T-helper 17 cell (primary cell): ENCODE measurements at places on chromosomes 16 and 17. TPM values are rescaled to one million over a fixed set of nuclear protein-coding genes. Genes with fewer than 3 reads are reported as not detected.

DNA sequence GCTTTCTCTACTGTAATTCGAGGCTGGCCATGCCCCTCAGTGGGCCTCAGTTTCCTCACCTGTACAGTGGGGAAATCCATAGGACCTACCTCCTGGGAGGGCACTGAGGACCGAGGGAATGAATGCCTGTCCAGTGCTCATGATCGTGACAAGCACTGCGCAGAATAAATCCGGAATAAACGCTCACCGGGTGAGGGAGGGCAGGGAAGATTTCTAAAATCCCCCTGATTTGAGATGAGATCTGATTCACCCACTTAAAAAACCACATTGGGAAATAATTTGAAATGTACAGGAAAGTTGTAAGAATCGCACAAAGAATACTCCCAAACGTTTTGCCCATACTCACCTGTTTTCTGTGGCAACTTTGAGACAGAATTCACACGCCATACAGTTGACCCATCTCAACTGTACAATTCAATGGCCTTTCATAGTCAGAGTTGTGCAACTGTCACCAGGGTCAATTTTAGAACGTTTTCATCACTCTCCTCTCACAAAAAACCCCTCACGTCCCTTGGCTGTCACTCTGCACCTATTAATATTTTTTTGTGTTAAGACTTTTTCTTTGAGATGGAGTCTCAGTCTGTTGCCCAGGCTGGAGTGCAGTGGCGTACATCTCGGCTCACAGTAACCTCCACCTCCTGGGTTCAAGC, 49.8 kb downstream of the IRF8 start:
- peaks cover 20% of the 10 kb centered on the region for H3K4me1 ChIP-seq
- peaks cover 2% of the 10 kb centered on the region for H3K36me3 ChIP-seq
- DNase-seq, result no peak
- peak overlapping the region; percentile 79 for H3K27ac ChIP-seq
- peak overlapping the region; percentile 92 for H3K4me3 ChIP-seq

- H3K27ac ChIP-seq, result no peak overlapping the region
- peaks cover 15% of the 10 kb centered on the region for H3K4me1 ChIP-seq
- H3K36me3 ChIP-seq, result peaks cover 4% of the 10 kb centered on the region
- peaks cover 59% of the 10 kb centered on the region for H3K27me3 ChIP-seq
- DNase-seq, result no peak
Measured at GRCh38 chr17:44966348-44967025, 1.6 kb downstream of the C1QL1 start.

GRCh38 chr17:44547625-44548267, 9.5 kb upstream of the FZD2 start:
- H3K4me1 ChIP-seq, result no peaks in the 10 kb centered on the region
- no peak for DNase-seq
- H3K27ac ChIP-seq, result no peak overlapping the region
- no peak overlapping the region for H3K4me3 ChIP-seq
- H3K36me3 ChIP-seq, result peaks cover 6% of the 10 kb centered on the region

DNA sequence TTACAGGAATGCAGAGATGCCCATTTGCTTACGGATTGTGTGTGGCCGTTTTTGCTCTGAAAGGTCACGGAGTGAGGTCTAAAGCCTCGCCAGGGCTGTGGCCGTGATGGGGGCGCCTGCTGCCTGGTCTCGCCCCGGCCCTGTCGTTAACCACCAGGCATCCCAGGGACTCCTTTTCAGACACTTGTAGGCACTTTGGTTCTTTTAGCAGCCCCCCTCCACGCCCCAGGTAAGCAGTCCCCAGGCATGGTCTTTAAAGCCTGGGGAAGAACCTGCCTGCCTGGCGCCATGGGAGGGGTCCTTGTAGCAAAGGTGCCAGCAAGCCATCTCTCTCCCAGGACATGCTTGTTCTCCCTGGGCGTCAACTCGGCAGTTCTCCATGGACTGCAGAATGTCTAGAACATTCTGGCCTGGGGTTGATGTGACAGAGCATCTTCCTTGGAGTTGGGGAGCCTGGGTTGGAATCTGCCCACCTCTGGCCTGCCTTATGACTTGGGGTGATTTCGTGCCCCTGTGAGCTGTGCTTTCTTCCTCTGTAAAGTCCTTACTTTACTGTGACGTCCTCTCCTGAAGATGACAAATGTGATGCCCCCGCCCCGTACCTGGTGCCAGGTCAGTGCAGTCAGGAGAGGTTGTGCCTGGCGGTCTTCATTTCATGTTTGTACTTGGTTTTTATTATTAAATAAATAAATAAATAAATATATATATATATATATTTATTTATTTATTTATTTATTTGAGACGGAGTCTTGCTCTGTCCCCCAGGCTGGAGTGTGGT, 5.4 kb downstream of the KCTD5 start:
- H3K4me1 ChIP-seq, result peaks cover 10% of the 10 kb centered on the region
- H3K27ac ChIP-seq, result peak overlapping the region; percentile 86
- DNase-seq, result no peak
- H3K27me3 ChIP-seq, result no peaks in the 10 kb centered on the region
- peak overlapping the region; percentile 77 for H3K4me3 ChIP-seq

DNA sequence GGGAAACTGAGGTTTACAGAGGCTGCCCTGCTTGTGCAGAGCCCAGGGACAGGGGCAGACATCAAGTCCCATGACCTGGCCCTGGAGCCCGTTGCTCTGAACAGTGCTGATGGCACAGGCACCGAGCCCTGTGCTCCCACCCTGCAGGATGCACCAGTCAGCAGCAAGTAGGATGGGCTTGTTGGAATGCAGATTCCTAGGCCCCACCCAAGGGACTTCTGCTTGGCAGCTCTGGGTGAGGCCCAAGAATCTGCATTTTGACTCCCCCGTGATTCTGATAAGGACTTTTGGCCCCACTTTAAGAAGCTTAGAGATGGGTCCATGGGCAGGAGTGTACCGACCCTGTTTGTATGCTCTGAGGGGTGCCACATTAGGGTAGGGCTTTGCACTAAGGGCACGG, 23.3 kb downstream of the LASP1 start:
- no peaks in the 10 kb centered on the region for H3K36me3 ChIP-seq

DNA sequence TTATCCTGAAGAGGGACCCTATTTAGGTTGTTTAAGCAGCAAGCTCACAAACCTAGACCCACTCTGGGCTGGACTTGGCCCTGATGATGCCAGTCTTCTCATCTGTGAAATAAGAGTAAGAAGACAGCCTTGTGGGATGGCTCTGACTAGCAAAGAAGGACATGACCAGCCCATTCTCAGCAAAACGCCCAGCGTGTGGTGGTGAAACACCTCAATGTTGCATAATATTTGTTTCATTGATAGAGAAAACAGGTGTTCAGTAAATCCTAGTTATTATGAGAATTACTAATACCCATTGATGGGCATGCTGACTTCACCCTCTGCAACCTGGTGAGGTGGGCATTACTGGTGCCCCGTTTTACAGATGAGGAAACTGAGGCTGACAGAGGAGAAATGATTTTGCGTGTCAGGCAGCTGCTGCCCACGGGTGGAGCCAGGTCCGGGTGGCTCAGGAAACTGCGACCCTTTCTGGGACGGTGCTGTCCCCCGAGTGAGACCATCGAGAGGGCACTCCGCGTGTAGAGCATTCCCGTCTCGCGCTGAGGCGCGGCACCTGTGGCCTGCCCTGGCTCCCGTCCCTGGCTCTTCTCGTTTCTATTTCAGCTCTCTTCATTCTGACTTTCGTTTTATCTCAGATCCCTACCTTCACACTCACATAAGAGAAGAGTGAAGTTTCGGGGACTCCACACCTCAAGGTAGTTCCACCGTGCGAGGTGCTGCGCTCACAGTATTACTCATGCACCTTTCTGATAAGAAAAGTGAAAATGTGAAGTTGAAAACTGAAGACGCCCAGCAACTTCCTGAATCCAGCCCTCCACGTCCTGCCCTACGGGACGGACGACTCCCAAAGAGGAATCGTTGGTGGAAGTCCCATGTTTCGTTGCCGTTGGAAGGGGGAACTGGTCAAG, 48.5 kb downstream of the IRF8 start:
- H3K36me3 ChIP-seq, result peaks cover 2% of the 10 kb centered on the region
- DNase-seq, result no peak
- H3K27me3 ChIP-seq, result peaks cover 22% of the 10 kb centered on the region
- H3K27ac ChIP-seq, result peak overlapping the region; percentile 85
- peak overlapping the region; percentile 92 for H3K4me3 ChIP-seq
- peaks cover 21% of the 10 kb centered on the region for H3K4me1 ChIP-seq

GRCh38 chr17:55420067-55420775, 1.4 kb downstream of the MMD start:
- peak overlapping the region; percentile 91 for H3K27ac ChIP-seq

- H3K36me3 ChIP-seq, result no peaks in the 10 kb centered on the region
- peaks cover 17% of the 10 kb centered on the region for H3K4me1 ChIP-seq
- no peak overlapping the region for H3K27ac ChIP-seq
- no peaks in the 10 kb centered on the region for H3K27me3 ChIP-seq
- DNase-seq, result peak; percentile 68
Measured at GRCh38 chr16:88505405-88506082, 52.5 kb downstream of the ZFPM1 start.

GRCh38 chr17:78559749-78560368, 17.3 kb downstream of the DNAH17 start:
- DNase-seq, result no peak
- peaks cover 15% of the 10 kb centered on the region for H3K27me3 ChIP-seq
- no peak overlapping the region for H3K4me3 ChIP-seq

- DNase-seq, result no peak
- no peaks in the 10 kb centered on the region for H3K36me3 ChIP-seq
- no peak overlapping the region for H3K27ac ChIP-seq
- H3K4me1 ChIP-seq, result peaks cover 7% of the 10 kb centered on the region
Measured at GRCh38 chr16:72854267-72854959, 193.5 kb downstream of the ZFHX3 start.

DNA sequence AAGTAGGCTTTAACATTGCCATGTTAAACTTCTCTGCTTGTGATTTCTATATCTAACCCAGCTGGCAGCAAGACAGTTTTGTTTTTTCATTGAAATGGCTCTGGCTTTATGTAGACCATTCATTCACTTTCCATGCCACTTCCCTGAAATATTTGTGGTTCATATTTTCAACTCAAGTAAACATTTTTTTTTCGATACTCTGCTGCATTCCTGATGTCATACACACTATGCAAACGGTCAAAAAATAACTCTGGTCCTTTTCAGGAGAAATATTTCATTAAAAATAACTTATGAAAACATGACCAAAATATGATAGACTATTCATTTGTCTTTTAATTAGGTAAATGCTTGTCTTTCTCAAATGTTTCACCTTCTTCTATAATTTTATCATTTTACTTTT, 116.3 kb downstream of the USP22 start:
- H3K4me1 ChIP-seq, result no peaks in the 10 kb centered on the region
- H3K27me3 ChIP-seq, result peaks cover 37% of the 10 kb centered on the region
- no peak for DNase-seq
- no peak overlapping the region for H3K27ac ChIP-seq
- H3K36me3 ChIP-seq, result peaks cover 4% of the 10 kb centered on the region

DNA sequence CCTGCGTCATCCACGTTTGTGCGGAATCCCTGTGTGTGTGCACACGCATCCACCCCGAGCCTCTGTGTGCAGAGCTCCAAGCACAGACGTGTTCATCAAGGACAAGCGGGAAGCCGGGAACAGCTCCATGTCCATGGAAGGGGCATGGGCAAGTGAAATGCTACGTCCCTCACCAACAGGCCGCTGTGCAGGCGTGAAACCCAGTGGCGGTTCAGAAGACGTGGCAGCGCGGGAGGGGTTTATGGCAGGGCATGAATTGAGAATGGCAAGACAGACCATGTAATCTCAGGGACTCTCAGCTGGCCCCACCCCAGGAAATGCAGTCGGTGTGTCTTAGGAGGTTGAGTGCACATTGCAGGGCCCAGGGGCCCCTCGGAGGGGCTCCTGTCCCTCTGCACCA, 52.7 kb downstream of the TBC1D16 start:
- H3K4me1 ChIP-seq, result peaks cover 5% of the 10 kb centered on the region
- H3K4me3 ChIP-seq, result no peak overlapping the region
- H3K27ac ChIP-seq, result no peak overlapping the region

DNA sequence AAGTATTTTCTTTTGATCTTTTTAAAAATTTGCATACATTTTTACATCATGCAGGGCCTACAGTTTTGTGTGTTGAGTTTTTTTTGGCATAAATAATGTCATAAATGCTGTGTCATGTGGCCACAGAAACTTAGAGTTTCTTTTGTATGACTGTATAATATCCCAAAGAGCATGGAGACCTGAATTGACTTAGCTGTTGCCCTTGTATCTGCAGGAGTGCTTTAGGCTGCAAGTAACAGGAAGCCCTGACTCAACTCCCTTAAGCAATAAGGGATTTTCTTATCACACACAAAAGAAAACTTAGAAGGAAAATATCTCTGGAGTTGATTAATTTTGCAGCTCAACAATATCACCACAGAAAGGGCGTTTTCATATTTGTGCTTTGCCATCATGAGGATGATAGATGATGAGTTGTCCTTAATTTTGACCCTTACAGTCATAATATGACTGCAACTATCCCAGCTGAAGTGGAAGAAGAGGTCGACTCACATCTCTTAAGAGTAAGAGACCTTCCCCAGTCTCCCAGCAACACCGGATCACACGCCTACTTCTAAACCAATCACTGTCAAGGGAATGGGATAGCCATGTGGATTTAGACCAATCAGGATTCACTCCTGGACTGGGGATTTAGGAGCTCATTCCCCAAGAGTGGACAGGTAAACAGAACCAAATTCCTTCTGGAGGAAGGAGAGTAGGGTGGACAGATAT, 138.9 kb downstream of the GSG1L start:
- H3K36me3 ChIP-seq, result no peaks in the 10 kb centered on the region
- no peak for DNase-seq
- H3K4me3 ChIP-seq, result no peak overlapping the region
- H3K27me3 ChIP-seq, result peaks cover 81% of the 10 kb centered on the region
- no peak overlapping the region for H3K27ac ChIP-seq

DNA sequence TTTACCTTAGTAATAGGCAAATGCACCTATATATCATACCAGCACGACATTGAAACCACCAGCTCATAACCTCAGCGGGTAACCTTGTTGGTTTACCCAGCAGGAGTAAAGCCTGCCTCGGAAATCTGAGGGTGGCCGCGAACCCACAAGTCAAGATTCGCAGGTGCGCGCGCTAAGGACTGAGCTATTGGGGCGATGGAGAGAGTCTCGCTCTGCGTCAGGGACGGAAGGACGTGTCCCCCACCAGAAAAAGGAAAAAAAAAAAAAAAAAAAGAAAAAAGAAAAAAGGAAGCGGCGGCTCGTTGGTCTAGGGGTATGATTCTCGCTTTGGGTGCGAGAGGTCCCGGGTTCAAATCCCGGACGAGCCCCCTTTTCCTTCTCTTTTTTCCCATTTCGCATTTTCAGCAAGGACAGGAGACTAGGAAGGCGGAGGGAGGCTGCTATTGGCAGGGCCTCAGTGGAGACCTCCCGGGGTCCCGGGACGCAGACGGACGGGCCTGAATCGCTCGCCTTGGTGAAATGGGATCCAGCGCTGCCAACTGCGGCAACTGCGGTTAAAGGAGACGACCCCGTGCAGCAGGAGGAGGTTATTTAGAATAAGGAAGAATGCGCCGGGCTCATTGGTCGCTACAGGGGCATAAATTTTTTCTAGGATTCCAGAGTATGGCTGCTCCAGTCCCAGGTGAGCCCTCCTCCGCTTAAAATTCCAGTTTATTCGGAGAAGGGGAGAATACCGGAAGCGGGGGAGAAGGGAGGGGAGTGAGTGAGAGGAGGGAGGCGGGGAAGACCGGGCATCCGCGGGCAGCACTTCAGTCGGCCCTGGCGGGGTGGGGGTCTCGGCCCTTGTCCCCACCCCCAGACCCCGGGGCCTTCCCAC, at the start of gene OR1F1:
Gene OR1F1 (plus strand): TSS at position 407 of the 877 bp plus-strand sequence.
- H3K27me3 ChIP-seq, result peaks cover 79% of the 10 kb centered on the region
- peak within 1 kb of the TSS; percentile 55 for H3K27ac ChIP-seq
- H3K36me3 ChIP-seq, result no peaks in the 10 kb centered on the region
- DNase-seq, result peak; percentile 50
- peaks cover 37% of the 10 kb centered on the region for H3K4me1 ChIP-seq

WNK4 gene
- 0.31 TPM for total RNA-seq

SRCIN1 gene
- total RNA-seq, result 0.26 TPM

CNGB1 gene
- total RNA-seq, result not detected

ZNF19 gene
- 5.1 TPM for total RNA-seq

PRCD gene
- total RNA-seq, result not detected

CCL16 gene
- total RNA-seq, result not detected

TMEM220 gene
- 0.81 TPM for total RNA-seq

KRT25 gene
- not detected for total RNA-seq

ALOX12 gene
- total RNA-seq, result 1.2 TPM
